ENCODE measurements at places on chromosomes 12 and 14. TPM values are rescaled to one million over a fixed set of nuclear protein-coding genes. Genes with fewer than 3 reads are reported as not detected.

GRCh38 chr12:19110221-19110940, 19.2 kb upstream of the PLEKHA5 start:
- H3K36me3 ChIP-seq: no peaks in the 10 kb centered on the region
- no peak overlapping the region for H3K4me3 ChIP-seq
- H3K27me3 ChIP-seq: no peaks in the 10 kb centered on the region
- no peak for DNase-seq
- H3K4me1 ChIP-seq: no peaks in the 10 kb centered on the region

- no peaks in the 10 kb centered on the region for H3K27me3 ChIP-seq
- H3K36me3 ChIP-seq: peaks cover 12% of the 10 kb centered on the region
- H3K4me1 ChIP-seq: no peaks in the 10 kb centered on the region
- H3K4me3 ChIP-seq: no peak overlapping the region
- H3K27ac ChIP-seq: no peak overlapping the region
- peak; percentile 33 for DNase-seq
These were observed 10.3 kb downstream of the WASHC3 start for GRCh38 chr12:102051431-102051965.

DNA sequence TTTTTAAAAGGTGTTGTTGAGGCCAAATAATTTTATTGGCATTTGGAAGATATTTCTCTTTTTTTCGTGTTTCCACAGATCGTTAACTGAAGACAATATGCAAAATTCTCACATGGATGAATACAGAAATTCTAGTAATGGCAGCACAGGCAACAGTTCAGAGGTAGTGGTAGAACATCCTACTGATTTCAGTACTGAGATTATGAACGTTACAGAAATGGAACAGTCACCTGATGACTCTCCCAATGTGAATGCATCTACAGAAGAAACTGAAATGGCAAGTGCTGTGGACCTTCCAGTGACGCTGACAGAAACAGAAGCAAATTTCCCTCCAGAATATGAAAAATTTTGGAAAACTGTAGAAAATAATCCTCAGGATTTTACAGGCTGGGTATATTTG, 11.2 kb downstream of the PRPF39 start:
- H3K4me1 ChIP-seq: no peaks in the 10 kb centered on the region
- H3K27ac ChIP-seq: no peak overlapping the region
- no peaks in the 10 kb centered on the region for H3K27me3 ChIP-seq
- no peak for DNase-seq

Gene FAR2
- 10.6 TPM for total RNA-seq

- H3K4me3 ChIP-seq: no peak overlapping the region
- H3K36me3 ChIP-seq: no peaks in the 10 kb centered on the region
- no peaks in the 10 kb centered on the region for H3K27me3 ChIP-seq
- DNase-seq: no peak
- no peak overlapping the region for H3K27ac ChIP-seq
These were observed 399.4 kb upstream of the RGS6 start for GRCh38 chr14:71532790-71533189.

Gene CLEC9A
- 0.60 TPM for total RNA-seq

Gene TMEM233
- 0.40 TPM for total RNA-seq

Gene PPP1R36
- total RNA-seq: 2.3 TPM

- peaks cover 7% of the 10 kb centered on the region for H3K4me1 ChIP-seq
- H3K27ac ChIP-seq: no peak overlapping the region
- H3K4me3 ChIP-seq: no peak overlapping the region
- H3K36me3 ChIP-seq: no peaks in the 10 kb centered on the region
- DNase-seq: peak; percentile 32
These were observed 15.1 kb upstream of the KERA start for GRCh38 chr12:91072931-91073330.

- no peaks in the 10 kb centered on the region for H3K36me3 ChIP-seq
- DNase-seq: no peak
- H3K4me3 ChIP-seq: no peak overlapping the region
- H3K27me3 ChIP-seq: no peaks in the 10 kb centered on the region
- H3K27ac ChIP-seq: no peak overlapping the region
- no peaks in the 10 kb centered on the region for H3K4me1 ChIP-seq
These were observed 585.6 kb downstream of the GALC start for GRCh38 chr14:87407344-87407743.

- no peaks in the 10 kb centered on the region for H3K27me3 ChIP-seq
- no peaks in the 10 kb centered on the region for H3K36me3 ChIP-seq
- DNase-seq: no peak
- H3K27ac ChIP-seq: peak within 1 kb of the TSS; percentile 66
- H3K4me3 ChIP-seq: no peak within 1 kb of the TSS
- peaks cover 14% of the 10 kb centered on the region for H3K4me1 ChIP-seq
These were observed at the start of gene ACACB for GRCh38 chr12:109115758-109116610. ACACB (plus strand) TSS chr12:109116587; CDS start chr12:109139406, 22,819 bp downstream.

DNA sequence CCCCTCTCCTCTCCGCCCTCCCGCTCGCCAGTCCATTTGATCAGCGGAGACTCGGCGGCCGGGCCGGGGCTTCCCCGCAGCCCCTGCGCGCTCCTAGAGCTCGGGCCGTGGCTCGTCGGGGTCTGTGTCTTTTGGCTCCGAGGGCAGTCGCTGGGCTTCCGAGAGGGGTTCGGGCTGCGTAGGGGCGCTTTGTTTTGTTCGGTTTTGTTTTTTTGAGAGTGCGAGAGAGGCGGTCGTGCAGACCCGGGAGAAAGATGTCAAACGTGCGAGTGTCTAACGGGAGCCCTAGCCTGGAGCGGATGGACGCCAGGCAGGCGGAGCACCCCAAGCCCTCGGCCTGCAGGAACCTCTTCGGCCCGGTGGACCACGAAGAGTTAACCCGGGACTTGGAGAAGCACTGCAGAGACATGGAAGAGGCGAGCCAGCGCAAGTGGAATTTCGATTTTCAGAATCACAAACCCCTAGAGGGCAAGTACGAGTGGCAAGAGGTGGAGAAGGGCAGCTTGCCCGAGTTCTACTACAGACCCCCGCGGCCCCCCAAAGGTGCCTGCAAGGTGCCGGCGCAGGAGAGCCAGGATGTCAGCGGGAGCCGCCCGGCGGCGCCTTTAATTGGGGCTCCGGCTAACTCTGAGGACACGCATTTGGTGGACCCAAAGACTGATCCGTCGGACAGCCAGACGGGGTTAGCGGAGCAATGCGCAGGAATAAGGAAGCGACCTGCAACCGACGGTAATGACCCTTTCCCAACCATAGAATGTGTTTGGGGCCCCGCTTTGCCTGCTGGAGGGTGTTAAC, 615 bp downstream of the CDKN1B start:
- peaks cover 2% of the 10 kb centered on the region for H3K4me1 ChIP-seq
- peak overlapping the region; percentile 98 for H3K27ac ChIP-seq
- H3K27me3 ChIP-seq: no peaks in the 10 kb centered on the region
- H3K4me3 ChIP-seq: peak overlapping the region; percentile 96
- peaks cover 3% of the 10 kb centered on the region for H3K36me3 ChIP-seq
- peak; percentile 49 for DNase-seq

DNA sequence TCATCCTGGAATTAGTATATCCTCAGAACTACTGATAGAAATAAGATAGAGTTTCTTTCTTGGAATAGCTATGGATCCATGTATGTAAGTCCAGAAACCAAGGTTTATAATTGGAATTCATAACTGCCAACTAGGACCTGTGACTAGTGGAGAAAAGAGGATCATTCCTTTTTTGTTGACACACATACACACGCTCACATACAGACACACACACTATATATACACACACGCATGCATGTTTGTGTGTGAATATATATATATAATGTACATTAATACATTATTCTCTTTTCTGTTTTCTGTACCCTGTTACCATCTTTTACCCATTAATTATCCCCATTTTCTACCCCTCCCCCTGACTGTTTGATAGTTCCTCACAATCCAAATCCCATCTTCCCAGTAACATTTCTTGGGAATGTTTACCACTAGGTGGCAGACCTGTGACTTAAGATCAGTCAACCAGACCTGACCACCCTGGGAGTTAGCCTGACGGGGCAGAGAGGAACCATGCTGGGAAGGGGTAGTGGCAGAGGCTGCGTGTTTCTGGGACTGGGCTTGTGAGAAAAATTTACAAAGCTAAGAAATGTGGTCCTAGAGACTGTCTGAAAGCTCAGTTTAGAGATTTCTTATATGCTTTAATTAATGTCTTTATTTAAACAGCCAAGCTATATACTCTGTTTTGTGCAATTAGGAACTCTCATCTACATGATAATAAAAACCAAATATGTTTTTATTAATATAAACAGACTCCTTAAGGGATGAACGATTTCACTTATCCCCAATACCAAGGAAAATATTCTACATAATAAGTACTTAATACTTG, 308.0 kb downstream of the PPFIA2 start:
- DNase-seq: peak; percentile 80
- H3K27ac ChIP-seq: no peak overlapping the region
- no peaks in the 10 kb centered on the region for H3K27me3 ChIP-seq
- H3K4me1 ChIP-seq: no peaks in the 10 kb centered on the region

GRCh38 chr14:24379907-24380730, 12.1 kb downstream of the NFATC4 start:
- no peak overlapping the region for H3K4me3 ChIP-seq
- no peak for DNase-seq
- H3K27ac ChIP-seq: no peak overlapping the region

- H3K4me1 ChIP-seq: no peaks in the 10 kb centered on the region
- H3K4me3 ChIP-seq: no peak overlapping the region
- H3K27me3 ChIP-seq: no peaks in the 10 kb centered on the region
- H3K27ac ChIP-seq: no peak overlapping the region
- no peaks in the 10 kb centered on the region for H3K36me3 ChIP-seq
These were observed 78.4 kb upstream of the RAP1B start for GRCh38 chr12:68532204-68532886.

GRCh38 chr12:29921307-29921706, 137.6 kb upstream of the TMTC1 start:
- no peaks in the 10 kb centered on the region for H3K4me1 ChIP-seq
- H3K4me3 ChIP-seq: no peak overlapping the region
- DNase-seq: no peak
- H3K27me3 ChIP-seq: no peaks in the 10 kb centered on the region

Gene ZDHHC22
- not detected for total RNA-seq

DNA sequence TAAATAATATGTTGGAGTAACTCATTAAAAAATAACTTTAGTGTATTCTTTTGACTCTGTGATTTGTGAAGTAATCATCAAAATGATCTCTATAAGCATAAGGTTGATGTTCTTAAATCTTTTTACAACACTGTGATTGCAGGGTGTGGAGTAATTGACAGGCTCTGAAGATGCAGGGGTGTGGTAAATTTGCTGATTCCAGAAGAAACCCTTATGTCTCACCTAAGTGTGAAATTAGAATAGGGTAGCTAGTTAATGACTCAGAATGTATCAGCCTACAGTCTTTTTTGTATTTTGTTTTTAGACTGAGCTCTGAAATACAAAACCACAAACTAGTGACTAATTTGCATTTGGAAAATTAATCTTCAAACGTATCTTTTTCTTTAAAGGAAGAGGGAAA, 5.9 kb downstream of the PRPF39 start:
- H3K4me3 ChIP-seq: no peak overlapping the region
- H3K27ac ChIP-seq: no peak overlapping the region
- peaks cover 20% of the 10 kb centered on the region for H3K4me1 ChIP-seq
- no peak for DNase-seq
- H3K27me3 ChIP-seq: no peaks in the 10 kb centered on the region

- H3K27ac ChIP-seq: no peak overlapping the region
- no peaks in the 10 kb centered on the region for H3K36me3 ChIP-seq
- H3K27me3 ChIP-seq: no peaks in the 10 kb centered on the region
- no peak for DNase-seq
- H3K4me1 ChIP-seq: peaks cover 11% of the 10 kb centered on the region
- no peak overlapping the region for H3K4me3 ChIP-seq
These were observed 3.8 kb downstream of the ENDOU start for GRCh38 chr12:47721431-47721973.

GRCh38 chr12:81991868-81992267, 232.7 kb upstream of the PPFIA2 start:
- no peaks in the 10 kb centered on the region for H3K4me1 ChIP-seq
- H3K27ac ChIP-seq: no peak overlapping the region
- no peaks in the 10 kb centered on the region for H3K36me3 ChIP-seq

- H3K27me3 ChIP-seq: peaks cover 3% of the 10 kb centered on the region
- H3K36me3 ChIP-seq: no peaks in the 10 kb centered on the region
- H3K27ac ChIP-seq: no peak overlapping the region
- DNase-seq: peak; percentile 70
These were observed 110.5 kb downstream of the ASCL4 start for GRCh38 chr12:107884769-107885694.

DNA sequence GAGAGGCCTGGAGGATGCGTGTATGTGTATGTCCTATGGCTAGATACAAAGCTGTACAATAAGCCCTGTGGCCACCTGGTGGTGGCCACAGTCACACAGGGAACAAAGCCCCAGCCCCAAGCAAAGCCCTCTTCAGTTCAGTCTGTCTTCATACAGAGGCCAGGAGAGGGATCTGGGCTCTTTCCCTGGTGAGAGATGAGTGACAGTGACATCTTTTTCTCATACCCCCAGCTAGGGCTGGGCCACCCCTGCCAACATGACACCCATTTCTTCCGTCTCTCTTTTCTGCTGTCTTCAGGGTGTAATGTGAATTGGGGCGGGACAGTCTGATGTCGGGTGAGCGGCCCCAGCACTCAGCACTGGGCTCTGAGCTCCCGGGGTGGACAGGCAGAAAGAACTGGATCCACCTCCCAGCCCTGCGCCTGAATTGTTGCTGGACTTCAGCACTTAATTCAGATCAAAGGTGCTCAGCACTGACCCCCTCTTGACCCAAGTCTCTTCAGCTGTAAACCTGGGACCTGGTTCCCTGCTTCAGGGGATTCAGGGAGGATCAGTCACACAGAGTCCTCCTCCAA, 59.8 kb downstream of the SERPINA3 start:
- H3K27ac ChIP-seq: no peak overlapping the region
- no peak for DNase-seq
- no peaks in the 10 kb centered on the region for H3K4me1 ChIP-seq

DNA sequence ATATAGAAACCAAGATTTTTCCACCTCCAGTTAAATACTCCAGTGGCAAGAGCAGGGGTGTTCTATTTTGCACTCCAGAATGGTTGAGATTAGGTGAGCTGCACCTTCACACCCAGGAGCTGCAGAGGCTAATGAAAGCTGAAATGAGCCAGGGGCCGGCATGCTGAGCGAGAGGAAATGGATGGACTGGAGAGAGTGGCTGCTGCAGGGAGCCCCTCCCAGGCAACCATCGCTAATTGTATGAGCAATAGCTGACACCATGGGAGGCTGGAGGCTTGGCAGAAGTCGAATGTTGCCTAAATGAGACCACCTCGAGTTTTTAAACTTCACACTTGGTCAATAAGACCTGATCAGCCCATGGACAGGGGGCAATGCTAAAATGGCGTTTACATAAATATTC, 301.8 kb upstream of the TMPO start:
- no peaks in the 10 kb centered on the region for H3K27me3 ChIP-seq
- no peak overlapping the region for H3K27ac ChIP-seq
- DNase-seq: no peak
- H3K36me3 ChIP-seq: no peaks in the 10 kb centered on the region
- H3K4me3 ChIP-seq: no peak overlapping the region

- H3K27me3 ChIP-seq: no peaks in the 10 kb centered on the region
- DNase-seq: no peak
- no peak overlapping the region for H3K27ac ChIP-seq
- H3K4me1 ChIP-seq: peaks cover 5% of the 10 kb centered on the region
- H3K36me3 ChIP-seq: no peaks in the 10 kb centered on the region
These were observed 80.1 kb upstream of the IFNG-AS1 start for GRCh38 chr12:67909091-67909531.

All from lung (tissue), 17 donors.